ENCODE measurements at places on chromosomes 3 and 15.

GRCh38 chr15:33985287-33985686 lies 17.0 kb downstream of the CHRM5 start:
- no peak for DNase-seq

- DNase-seq, result no peak
Measured at GRCh38 chr15:37140531-37141058, 40.2 kb upstream of the MEIS2 start.

- DNase-seq, result peak; percentile 85
Measured at GRCh38 chr3:5122741-5123706, 932 bp downstream of the ARL8B start.

DNA sequence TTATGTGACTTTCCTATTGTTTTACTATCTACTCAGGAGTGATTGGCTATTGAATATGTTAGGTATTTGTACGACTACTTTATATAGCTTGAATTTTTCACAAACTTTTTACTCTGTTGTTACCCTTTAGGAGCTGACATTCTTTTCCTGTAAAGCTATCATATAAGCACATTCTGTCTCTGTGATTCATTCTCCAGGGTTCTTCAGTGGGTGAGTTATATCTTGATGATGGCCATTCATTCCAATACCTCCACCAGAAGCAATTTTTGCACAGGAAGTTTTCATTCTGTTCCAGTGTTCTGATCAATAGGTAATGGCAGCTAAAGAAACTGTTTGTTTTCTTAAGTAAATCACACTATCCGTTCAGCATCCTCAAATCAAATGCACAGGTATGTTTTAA lies 10.1 kb upstream of the CAPN3 start:
- DNase-seq, result no peak

DNA sequence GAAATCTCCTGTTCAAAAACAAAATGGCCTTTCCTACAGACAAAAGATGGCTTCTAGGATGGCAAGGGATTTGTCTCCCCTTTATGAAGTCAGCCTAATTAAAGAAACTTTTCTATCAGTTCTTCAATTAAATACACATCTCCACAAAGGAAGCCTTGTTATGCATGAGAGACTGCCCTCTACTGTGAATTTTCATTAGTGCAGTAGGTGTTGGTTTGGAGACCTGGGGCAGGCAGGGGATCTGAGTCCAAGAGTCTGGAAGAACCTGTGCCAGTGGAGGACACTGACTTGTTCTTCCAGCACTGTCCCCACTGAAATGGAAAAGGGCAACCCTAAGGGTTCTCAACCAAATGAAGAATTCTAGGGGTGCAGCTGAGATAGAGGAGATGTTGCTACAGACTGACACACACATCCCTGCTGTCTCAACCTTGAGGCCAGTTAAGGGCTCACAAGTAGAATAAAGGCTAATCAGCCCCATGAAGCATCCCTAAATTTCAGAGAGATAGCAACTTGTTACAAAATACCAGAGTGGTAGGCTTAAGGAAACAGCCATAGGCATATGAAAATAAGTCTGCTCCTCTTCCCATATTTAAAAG lies 174.0 kb upstream of the PRICKLE2 start:
- peak; percentile 78 for DNase-seq

- DNase-seq, result no peak
Measured at GRCh38 chr3:195549931-195550519, 6.9 kb upstream of the PPP1R2 start.

DNA sequence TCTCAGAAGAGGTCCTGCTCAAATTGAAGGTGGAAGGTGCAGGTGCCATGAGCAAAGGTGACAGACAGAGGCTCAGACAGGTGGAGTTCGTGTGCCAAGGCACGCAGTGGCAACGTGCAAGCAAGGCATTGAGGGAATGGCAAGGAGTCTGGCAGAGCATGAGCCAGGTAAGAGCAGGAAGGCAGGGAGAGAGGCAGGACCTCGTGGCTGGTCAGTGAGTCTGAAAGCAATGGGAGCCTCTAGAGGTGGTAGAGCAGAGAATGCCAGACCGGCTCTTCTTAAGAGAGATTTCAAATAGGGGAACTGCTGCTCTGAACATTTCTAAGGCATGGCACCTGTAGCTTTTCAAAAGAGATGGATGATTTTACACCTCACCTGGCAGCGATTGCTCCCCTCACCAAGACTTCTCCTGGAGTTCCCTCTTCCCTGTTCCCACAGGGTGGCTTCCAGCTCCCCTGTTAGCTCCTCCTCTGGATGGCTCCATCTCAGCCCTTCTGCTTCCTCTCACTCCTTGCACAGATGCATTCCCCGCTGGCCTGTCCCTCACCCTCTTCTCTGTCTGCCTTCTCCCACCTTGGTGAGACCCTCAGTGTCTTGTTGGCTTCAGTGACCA lies 2.7 kb downstream of the MYO5C start:
- DNase-seq, result no peak

DNA sequence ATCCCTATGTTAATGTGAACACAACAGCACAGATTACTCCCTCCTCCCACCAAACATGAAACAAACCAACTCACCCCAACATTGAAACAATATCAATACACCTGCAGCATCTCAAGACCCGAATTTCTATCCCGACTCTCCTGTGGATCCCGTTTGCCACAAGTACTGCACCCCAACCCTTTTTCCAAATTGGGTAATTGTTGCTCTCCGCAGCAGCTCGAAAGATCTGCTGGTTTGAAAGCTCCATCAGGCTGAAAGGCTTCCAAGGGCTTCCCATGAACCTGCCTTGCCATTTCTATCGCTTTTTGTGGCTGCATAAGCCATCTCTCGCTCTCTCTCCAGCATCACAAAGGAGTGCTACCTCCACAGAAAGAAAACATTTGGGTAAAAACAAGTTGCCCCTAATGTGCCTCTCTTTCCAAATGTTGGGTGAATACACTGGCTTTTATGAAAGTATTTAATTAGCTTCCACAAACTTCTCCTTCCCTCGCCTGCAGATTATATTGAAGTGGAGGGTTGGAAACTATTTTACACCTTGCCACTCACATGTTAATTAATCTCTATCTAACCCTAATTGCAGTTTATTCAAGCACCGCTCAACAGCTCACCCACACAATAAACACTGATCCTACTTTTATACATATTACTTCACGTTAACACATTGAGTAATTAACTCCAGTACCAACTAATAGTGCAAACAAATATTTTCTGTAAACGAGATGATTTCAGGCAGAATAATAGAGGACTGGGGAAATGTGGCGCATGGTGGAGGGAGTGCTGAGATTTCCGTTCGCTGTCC lies 2.5 kb upstream of the FEZF2 start:
- DNase-seq, result peak; percentile 51

DNA sequence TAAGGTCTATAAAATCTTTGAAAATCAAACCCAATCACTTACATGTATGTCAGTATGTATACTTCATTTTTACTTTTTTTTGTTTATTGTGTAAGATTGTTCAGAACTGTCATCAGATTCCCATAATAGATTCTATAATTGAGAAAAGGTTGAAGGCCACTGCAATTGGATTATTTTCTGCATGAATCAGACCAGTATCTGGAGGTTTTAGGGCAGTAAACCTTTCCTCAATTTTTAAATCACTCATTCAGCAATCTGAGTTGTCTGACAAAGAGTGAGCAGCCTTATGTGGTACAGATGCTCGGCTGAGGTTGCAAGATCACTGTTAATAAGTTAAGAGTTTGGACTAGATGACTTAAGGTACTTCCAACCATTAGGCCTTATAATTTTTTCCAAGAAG lies 96.0 kb downstream of the TP63 start:
- DNase-seq, result no peak

DNA sequence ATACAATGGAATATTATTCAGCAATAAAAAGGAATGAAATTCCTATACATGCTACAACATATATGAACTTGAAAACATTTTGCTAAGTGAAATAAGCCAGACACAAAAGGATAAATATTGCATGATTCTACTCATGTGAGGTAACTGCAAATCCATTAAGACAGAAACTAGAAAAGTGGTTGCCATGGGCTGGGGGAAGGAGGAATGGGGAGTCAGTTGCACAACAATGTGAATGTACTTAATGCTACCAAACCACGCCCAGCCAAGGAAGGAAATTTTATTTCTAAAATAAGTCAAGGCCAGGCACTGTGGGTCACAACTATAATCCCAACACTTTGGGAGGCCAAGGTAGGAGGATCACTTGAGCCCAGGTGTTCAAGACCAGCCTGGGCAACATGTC lies 9.8 kb upstream of the GMPPB start:
- no peak for DNase-seq

DNA sequence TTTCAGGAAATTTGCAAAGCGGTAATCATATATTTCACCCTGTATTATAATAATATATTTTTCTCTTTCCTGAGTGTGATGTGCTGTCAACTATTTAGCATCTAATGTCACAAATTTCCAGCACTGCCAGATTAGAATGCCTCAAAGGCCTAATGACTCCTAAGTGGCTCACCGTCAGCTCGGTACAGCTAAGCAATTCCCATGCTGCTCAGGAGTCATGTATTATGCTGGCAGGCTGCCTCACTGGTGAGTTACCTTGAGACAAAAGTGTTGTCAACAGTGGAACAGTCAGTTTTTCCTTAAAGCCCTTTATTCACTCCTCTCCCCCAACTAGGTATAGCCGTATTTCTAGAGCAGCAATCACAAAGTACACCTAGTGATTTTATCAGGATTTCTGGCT lies 83.6 kb downstream of the NSUN3 start:
- DNase-seq, result no peak

DNA sequence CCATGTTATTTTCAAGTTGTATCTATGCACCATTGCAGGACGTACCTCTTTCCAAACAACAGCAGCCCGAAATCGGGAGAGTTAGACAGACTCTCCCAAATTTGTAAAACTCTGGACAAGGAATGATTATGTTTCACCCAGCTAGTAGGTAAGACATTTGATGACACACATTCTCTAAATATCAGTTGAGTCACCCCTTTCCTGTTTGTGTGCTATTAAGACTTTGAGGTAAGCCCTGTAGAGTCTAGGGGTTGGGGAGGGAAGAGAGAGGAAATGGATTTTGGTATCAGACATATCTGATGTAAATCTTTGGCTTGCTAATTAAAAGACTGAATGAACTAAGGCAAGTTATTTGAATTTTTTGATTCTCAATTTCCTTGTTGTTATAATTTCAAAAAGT lies 999.0 kb downstream of the TUSC7 start:
- no peak for DNase-seq

DNA sequence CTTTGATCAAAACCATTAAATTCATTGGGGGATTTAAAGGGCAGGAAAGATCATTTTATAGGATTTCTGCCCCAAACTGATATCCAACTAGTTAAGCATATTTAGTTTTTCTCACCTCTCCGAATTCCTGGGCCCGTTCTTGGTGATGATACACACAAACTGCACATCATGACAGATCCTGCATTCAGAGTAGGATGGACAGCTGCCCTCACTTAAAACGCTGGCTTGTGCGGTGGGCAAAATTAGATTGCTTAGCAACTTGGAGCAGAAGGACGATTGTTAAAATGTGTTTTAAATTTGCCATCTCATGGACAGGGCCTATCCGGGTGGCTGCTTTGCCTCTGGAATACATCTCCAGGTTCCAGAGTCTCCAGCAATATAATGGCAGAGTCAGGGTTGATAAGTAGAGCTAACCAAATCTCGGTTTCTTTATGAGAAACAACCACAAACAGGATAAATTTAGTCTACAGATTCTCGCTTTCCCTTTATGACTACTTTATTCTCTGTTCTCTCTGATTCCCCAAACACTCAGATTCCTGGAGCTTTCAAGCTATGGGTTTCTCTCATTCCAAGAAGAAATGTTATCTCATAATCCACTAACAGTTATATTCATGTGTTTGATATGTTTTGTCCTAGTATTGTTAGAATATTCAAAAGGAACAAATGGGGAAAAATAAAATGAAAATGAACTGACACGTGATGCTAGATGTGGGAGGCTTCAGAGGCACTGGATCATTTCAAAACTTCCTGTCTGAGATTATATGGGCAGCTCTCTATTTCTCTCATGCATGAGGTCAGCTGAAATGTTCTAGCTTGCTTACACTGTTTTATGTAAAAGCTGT lies 1014.1 kb upstream of the SEMA6D start:
- no peak for DNase-seq

DNA sequence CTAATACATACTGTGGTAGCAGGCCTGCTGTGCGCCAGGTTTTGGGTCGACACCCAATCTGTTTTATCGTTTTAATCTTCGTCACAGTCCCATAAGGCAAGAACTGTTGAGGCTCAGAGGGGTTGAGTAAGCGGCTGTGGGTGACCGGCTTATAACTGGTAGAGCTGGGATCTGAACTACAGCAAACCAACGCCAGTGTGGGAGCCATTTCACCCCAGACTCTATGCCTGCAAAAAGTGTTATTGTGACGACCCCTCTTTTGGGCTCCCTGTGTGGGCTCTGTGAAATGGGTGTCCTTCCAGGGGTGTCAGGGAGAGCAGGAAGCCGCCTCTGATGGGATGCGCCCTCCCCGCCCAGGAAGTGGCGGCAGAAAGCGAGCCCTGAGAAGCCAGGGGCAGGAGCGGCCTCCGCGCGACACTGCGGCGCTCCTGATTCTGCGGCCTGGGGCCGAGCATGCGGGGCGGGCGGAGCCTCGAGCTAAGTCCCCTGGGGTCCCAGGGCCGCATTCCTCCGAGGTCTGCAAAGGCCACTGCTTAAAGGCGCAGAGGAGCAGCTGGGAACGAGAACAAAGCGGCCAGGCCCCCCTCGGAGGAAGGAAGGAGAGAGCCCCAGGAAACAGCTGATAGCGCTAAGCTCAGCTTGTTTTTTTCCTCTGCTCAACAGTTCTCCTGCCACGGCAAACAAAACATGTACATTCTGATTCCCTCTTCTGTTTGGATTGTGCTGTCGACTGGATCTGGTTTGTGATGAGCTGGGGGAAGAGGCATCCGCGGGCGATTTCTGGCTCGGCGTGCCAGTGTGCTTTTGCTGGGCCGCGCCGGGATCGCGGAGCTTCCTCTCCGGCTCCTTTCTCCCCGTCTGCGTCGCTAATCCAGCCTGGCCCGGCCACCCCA lies 33.9 kb downstream of the GRK7 start:
- DNase-seq, result peak; percentile 96

GRCh38 chr3:104781112-104781511 lies 585.6 kb upstream of the ALCAM start:
- DNase-seq, result no peak

DNA sequence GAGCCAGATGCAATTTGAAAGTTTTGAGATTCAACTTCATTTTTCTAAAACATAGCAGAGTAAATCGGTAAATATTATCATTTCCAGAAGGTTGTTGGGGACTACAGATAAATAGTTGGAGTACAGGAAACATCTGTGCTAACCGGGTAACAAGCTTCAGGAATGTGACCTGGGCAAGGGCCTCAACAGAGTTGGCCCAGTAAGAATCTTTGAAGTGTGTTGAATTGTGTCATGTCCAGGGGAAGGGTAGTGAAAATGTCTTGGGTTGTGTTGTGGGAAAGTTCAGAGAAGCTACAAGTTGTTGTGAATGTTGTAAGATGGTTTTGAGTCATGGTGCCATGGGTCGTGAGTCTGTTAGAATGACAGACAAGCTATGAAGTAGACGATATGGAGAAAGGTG lies 35.7 kb downstream of the SQOR start:
- DNase-seq, result no peak

DNA sequence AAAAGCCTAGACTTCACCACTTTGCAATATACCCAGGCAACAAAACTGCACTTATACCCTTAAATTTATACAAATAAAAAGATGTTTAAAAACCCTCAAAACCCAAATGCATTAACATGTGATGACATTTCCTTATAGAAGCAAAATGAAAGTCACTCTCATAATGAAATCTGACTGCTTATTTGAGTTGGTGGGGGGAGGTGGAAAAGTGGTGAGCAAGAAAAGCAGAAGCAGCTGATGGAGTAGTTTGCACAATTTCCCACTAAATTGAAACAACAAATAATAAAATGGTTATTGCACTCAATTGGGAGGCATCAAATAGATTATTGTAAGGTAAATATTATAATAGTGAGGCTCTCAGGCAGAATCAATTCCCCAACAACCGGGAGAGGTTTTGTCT lies 54.0 kb upstream of the GADL1 start:
- no peak for DNase-seq
